Activated naive CD8-positive, alpha-beta T cell treated with anti-CD3 and anti-CD28 coated beads, Interleukin-2, amount 10 ng/mL, durations not matched to agents 7 days and 5 days (primary cell): ENCODE measurements at places on chromosomes 1 and 21.

- DNase-seq: no peak
These were observed 70.5 kb upstream of the RUNX1 start for GRCh38 chr21:35119501-35120047.

DNA sequence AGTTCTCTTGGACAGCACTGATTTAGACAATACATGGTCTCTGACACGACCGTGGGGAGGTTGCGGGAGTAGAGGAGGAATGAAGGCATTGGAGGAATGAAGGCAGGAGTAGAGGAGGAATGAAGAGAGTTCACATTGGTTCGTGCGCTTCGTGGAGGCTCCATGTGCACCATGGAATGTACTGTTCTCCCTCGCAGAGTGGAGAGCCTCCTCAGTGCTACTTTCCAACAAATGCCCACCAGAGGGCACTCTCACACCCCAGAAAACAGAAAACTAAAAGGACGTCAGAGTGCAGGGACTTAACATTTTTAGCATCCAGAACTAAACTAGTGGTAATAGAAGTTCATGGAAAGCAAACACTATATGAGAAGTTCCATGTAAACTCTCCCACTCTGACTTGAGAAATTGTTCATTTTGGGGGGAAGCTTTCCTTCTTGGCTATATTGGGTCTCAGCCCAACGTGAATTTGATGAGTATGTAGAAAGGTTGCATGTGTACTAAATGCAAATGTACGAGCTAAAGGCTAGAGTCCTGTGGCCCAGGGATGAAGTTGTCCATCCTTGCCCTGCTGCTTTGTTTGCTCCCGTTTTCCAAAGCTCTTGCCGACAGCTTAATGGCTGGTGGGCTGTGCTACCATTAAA is 211.6 kb downstream of the LMX1A start:
- DNase-seq: no peak

GRCh38 chr21:16534408-16535101 is 804.8 kb downstream of the USP25 start:
- DNase-seq: no peak

DNA sequence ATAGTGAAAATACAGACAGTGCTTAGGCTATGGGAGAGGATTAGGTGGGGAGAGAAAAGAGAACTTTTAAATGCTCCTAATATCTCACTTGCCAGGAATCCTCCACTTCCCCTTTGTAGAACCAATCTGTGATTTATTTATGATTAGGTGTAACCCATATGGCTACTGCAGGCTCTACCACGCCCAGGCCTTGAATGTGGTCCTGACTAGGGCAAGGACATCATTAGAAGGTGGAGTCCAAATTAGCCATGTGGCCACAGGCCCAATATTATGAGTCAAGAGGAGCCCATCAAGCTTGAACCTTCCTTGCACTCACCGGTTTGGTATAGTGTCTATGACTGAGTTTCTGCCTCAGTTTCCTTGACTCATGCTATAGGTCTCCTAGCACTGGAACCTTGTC is 141.4 kb downstream of the HMGB4 start:
- no peak for DNase-seq

- no peak for DNase-seq
These were observed 18.6 kb downstream of the C8A start for GRCh38 chr1:56873213-56873612.

GRCh38 chr1:47262787-47263413 is 30.9 kb upstream of the TAL1 start:
- no peak for DNase-seq

GRCh38 chr21:40243685-40244084 is 376.4 kb downstream of the PCP4 start:
- no peak for DNase-seq

DNA sequence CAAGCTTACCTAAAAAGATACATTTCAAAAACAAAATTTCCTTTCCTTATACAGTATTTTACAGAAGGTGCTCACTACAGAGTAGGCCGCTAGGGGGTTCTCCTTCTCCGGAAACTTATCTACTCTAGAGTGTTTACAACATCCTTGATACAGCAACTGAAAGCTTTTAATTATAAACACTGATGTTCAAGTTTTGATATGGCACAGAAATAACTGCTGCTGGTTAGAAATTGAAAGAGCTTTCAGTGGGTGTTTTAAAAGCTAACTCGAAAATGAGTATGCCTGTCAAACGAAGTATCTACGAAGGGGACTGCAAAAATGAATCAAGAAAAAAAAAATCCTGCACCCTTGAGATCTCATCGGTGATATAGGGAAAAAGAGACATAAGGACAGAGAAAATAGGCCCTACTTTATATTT is 1.0 kb downstream of the YOD1 start:
- no peak for DNase-seq

- DNase-seq: no peak
These were observed 61.5 kb upstream of the RGS2 start for GRCh38 chr1:192747301-192747700.

GRCh38 chr21:33058527-33058926 is 11.4 kb upstream of the OLIG1 start:
- no peak for DNase-seq

DNA sequence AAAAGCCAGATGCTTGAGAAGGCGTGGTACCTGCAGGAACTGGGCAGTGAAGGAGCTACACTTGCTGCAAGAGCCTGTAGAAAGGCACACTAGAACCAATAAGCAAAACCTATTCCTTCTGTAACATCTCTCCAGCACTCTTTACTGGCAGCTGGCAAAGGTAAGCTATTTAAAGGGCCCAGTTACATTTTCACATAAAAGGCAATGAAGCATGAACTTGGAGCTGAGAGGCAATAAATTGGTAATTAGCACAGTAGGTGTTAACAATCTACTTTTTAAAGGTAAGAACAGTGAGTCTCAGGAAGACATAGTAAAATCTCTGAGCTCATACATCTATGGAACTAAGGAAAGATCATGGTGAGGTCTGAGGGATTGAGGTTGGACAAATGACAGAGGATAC is 167.1 kb upstream of the OLFM3 start:
- DNase-seq: no peak

DNA sequence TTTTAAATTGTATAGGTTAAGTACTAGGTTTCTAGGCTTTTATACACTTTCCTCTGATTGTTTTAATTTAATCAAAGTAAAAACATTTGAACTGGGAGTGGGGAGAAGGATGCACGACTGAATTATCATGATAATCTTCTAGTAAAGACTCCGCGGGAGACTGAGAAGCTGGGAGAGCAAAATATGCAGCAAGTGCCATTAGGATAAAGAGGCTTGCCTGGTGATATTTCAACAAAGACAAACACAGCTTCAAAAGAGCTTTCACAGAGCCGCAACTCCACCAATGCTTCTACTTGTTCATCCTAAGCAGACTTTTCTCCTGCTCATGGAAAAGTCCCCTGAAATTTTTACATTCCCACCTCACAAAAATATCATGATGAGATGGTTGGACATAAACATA is 239.0 kb upstream of the PTBP2 start:
- no peak for DNase-seq

GRCh38 chr1:8643542-8644536 is 173.6 kb downstream of the RERE start:
- no peak for DNase-seq

DNA sequence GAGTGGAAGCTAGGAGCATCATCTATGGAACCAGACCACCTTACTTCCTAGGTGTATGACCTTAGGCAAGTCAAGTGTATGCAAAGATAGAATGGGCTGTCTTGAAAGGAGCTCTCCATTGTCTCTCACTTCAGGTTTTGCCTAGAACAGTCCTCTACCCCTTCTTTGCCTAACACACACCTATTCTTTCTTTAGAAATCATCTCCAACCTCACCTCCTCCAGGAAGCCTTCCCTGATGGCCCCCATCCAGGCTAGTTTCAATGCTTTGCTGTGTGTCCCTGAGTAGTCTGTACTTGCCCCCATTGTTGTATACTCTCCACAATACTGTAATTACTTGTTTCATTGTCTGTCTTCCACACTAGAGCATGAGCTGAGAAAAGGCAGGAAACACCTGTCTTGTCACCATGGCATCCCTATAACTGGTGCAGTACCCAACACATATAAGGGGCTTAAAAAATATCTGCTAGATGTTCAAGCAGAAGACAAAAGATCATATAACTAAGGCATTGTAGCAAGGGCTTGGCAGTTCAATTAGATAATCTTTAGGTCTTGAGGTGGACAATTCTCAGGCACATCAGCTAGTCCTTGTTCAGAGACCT is 83.0 kb downstream of the RRAGC start:
- DNase-seq: no peak

DNA sequence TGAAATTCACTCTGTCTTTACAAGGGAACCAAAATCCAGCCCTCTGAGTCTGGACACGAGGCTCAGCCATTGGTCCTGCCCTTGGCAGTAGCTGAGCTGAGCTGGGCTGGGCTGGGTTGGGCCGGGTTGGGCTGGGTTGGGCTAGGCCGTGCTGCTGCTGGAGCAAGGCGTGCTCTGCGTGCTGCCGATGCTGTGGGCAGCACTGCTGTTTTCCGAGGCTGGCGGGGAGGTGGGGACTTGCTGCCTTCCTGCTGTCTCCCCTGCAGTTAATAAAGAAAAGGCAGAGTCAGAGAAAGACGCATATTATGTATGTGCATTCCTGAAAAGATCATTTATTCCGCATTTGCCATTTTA is 182.9 kb downstream of the CDC7 start:
- no peak for DNase-seq

DNA sequence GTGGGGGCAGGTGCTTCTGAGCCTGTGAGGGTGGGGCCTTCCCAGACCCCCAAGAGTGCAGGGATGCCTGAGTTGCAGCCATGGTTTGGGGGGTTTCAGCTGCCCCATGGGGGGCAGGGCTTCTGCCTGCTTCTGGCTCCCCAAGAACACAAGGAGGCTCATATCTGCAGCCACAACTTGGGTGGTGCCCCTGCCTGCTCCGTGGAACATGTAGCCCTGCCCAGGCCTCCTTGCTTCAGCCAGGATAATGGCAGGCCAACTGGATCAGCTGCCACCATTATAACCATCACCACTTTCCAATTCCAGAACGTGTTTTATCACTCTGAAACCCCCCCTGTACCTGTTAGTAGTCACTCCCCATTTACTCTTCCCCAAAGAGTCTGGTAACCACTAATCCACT is 14.0 kb downstream of the ZBTB40 start:
- DNase-seq: no peak

- DNase-seq: no peak
These were observed 8.9 kb downstream of the MAP1LC3C start for GRCh38 chr1:241990040-241990439.

- no peak for DNase-seq
These were observed 4.0 kb downstream of the CD247 start for GRCh38 chr1:167514288-167514687.

DNA sequence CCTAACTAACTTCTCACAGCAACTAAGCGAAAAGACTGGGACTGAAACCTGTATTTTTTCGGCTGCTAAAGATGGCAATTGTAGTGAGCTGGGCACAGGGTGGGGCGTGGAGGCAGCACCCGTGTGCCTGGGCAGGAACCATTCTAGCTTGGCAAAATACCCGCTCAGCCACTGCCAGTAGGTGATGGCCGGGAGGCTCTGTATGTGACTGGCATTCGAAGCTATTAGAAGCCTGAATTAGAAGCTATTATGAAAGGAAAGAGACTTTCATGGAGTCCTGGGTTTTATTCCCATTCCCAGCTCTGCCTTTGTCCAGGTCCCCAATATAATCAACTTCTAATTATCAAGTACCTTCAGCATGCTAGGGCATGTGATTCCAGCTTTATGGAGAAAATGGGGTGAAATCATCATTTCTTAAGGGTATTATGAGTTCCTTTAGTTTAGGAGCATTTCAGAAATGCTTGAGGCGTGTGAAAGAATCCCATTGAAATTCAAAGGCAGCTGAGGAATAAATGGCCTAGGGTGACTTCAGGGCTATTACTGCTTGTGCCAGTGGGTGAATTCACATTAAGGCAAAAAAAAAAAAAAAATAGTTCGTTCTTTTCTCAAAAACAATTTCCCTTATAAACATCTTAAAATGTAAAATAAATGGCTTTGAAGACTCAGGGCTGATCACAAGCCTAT is 125.6 kb downstream of the KCNN3 start:
- no peak for DNase-seq

- no peak for DNase-seq
These were observed 6.8 kb upstream of the KPNA6 start for GRCh38 chr1:32100807-32101708.

DNA sequence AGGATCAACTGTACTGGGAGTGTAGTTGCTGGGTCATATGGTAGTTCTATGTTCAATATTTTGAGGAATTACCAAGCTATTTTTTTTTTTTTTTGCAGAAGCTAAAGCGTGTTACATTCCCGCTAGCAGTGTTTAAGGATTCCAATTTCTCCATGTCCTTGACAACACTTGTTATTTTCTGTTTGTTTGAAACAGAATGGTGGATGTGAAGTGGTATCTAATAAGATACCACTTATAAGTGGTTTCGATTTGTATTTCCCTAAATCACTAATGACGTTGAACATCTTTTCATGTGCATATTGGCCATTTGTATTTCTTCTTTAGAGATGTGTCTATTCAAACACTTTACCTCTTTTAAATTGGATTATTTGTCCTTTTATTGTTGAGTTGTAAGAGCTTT is 112.2 kb downstream of the DISP1 start:
- DNase-seq: no peak

GRCh38 chr1:98003442-98003841 is 82.6 kb upstream of the DPYD start:
- DNase-seq: no peak

DNA sequence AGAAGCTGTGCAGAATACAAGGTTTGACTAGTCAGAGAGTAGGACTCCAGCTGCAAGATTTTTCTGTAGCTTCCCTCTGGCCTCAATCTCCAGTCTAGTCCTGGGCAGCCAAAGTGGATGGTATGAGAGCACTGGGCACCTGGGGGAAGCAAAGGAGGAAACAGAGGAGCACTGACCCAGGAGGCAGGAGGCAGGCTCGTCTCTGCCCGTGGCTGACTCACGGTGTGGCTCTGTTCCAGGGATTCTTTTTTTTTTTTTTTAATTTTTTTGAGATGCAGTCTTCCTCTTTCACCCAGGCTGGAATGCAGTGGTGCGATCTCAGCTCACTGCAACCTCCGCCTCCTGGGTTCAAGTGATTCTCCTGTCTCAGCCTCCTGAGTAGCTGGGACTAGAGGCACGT is 4.1 kb upstream of the NPPB start:
- no peak for DNase-seq

DNA sequence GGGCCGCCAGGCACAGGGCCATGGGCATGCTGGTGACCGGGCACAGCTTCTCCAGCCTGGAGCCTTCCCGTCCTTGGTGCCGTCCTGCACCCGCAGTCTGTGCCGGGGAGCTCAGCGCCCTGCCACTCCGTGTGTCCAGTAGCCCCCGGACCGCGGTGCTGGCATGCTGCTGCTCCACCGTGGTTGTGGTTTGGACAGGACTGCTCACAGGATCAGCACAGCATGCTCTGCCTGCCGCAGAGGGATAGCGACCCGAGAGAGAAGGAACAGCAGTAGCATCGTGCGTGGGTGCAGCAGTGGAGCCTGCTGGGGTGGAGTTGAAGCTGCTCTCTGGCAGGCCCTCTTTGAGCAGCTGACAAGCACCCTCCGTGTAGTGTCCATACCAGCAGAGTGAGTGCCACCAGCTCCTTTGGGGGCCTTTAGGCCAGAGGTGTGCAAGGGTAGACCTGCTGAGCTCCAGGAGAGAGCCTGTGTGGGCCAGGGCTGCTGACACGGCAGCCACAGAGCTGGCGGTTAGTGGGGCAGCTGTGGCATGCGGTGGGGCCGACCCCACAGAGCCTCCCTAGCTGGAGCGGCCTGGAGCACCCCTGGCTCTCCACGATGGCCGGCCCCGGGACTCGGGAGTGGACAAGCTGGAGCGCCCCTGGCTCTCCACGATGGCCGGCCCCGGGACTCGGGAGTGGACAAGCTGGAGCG is 6.4 kb upstream of the PCBP3 start:
- DNase-seq: no peak

- DNase-seq: no peak
These were observed 32.8 kb upstream of the ERG start for GRCh38 chr21:38531039-38531541.
